ENCODE measurements at places on chromosomes 12 and 14.

DNA sequence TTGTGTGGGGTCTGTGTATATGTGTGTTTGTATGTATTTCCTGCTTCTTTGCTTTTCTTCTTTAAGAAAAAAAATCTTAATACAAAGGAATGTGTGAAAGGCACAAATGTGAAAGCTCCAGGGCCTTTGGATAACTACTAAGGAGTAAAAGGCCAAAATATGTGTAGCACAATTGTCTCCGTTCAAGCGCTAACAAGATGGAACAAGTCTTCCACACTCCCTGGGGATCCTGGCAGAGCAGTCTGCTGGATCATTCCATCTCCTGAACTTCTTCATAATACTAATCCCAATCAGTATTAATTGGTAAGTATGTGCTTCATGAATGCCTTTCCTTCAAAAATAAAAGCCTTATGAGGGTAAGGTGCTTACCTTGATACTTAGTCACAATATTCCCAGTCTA, 462.5 kb upstream of the TBX3 start:
- DNase-seq: no peak

DNA sequence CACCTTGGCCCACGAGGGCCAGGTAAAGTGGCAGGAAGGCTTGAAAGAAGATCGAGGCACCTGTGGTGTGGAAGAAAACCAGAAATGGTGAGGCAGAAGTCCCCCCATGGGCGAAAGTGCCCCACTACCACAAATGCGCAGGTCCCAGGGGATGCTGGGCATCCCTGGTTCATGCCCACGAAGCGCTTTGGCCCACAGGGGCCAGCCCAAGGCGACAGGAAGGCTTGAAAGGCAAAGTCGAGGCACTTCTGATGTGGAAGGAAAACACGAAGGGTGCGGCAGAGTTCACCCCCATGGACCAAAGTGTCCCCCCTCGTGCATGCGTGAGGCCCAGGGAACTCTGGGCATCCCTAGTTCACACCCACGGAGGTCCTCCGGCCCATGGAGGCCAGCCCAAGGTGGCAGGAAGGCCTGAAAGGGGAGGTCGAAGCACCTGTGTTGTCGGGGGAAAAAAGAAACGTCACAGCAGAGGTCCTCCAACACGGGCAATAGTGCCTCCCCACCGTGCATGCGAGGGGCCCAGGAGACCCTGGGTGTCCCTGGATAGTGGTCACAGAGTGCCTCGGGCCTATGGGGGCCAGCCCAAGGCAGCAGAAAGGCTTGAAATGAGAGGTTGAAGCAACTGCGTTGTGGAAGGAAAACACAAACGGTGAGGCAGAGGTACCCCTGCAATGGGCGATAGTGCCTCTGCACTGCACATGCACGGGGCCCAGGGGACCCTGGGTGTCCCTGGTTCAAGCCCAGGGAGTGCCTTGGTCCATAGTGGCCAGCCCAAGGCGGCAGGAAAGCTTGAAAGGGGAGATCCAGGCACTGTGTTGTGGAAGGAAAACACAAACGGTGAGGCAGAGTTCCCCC, 373.9 kb downstream of the ALG10 start:
- no peak for DNase-seq

GRCh38 chr14:76922584-76922983, 96.4 kb downstream of the LRRC74A start:
- DNase-seq: no peak

DNA sequence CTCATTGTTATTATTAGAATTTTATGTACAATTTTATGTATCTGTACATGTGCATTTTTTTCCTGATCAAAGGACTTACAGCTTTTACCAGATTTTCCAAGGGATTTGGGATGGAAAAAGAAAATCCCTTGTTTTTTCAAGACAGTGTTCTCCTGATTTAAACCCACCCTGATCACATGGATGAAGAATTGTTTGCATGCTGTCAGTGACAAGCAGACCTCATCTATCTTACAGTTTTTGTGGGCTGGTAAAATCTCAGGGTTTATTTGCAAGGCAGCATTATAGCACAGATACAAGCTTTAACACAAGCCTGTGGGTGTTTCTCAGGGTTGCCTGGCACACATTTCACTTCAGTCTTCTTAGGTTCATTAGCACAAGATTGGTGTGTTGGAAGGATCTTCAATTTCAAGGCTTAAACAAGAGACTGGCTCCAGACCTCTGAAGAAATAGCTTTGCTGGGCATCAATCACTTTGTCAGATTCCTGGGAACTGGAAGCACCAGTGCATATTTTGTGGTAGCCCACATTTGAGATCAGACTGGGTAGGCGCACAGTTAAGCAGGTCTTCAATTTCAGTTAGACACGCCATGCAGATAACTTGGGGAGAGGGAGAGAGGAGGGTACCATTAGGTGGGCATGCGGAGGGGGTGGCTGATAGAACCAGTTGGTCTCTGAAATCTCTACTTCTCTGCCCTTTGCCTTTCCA, 118.0 kb downstream of the TBX5 start:
- no peak for DNase-seq

DNA sequence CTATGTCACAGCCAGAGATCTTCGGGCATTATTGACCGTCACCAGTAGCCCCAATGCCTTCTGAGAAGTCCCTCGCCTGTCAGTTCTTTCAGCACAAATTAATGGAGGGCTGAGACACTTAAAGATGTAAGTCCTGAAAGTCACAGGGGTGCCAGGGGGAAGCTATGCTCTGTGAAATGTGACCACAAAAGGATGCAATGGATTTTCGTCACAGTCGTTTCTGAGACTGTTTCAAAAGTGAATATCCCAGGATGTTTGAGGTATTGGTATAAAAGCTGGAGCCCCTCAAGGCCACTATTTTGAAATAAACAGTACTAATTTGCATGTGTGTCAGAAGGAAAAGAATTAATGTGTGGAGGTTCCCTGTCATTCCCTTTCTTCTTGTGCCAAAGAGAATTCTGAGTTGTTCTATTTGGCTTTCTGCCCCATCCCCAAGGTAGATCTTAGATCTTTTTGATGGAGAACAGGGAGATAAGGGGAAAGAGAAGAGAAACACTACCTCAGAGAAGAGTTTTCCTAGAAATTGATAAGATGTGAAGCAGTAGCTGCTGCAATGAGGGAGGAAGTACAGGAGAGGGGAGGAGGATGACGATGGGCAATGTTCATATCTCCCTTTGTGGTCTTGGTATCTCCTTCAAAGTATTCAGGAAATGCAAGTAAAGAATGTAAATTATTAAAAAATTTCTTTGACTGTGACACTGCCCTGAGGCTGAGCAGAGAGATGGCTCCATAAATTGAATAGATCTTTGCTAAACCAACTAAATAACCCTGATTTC, 101.8 kb upstream of the NAP1L1 start:
- DNase-seq: no peak
